Upper lobe of right lung (tissue), 1 donor: ENCODE measurements at places on chromosomes 1 and 21. TPM values are rescaled to one million over a fixed set of nuclear protein-coding genes. Genes with fewer than 3 reads are reported as not detected.

Gene TMPRSS15
- not detected for total RNA-seq

Gene SELENBP1
- total RNA-seq: 321 TPM

Gene IFNLR1
- total RNA-seq: 11.1 TPM

Gene HEATR1
- 23.6 TPM for total RNA-seq

Gene DNAJC11
- 37.6 TPM for total RNA-seq

Gene PRAMEF7
- total RNA-seq: not detected

Gene SUSD4
- total RNA-seq: 2.2 TPM

Gene CHI3L1
- total RNA-seq: 85.1 TPM

Gene USP1
- total RNA-seq: 23.8 TPM

Gene PSMA5
- 67.8 TPM for total RNA-seq

- no peak for DNase-seq
These were observed 67.0 kb upstream of the SSX2IP start for GRCh38 chr1:84757301-84757700.

GRCh38 chr1:27882543-27882903 lies 10.2 kb downstream of the THEMIS2 start:
- DNase-seq: peak; percentile 46

DNA sequence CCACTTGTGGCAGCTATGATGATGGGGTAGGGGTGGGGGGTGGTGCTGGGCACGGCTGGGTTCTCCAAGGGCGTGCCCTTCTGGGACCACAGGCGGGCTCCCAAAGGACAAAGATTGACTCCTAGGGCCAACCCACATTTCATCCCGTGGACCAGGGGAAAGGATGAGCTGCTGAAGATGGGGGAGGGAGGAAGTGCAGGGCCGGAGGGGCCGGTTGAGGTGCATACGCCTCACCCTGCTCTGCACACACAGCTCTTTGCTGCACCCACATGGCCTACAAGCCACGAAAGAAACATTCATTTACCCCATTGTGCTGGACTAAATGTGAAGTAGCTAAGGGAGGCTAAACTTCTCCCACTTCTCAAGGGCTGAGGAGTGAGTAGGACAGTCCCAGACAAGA lies 34.2 kb upstream of the GNPAT start:
- no peak for DNase-seq

GRCh38 chr1:112672009-112672408 lies 2.5 kb upstream of the MOV10 start:
- no peak for DNase-seq

- DNase-seq: no peak
These were observed 6.8 kb upstream of the DYNLT5 start for GRCh38 chr1:66745451-66745850.

DNA sequence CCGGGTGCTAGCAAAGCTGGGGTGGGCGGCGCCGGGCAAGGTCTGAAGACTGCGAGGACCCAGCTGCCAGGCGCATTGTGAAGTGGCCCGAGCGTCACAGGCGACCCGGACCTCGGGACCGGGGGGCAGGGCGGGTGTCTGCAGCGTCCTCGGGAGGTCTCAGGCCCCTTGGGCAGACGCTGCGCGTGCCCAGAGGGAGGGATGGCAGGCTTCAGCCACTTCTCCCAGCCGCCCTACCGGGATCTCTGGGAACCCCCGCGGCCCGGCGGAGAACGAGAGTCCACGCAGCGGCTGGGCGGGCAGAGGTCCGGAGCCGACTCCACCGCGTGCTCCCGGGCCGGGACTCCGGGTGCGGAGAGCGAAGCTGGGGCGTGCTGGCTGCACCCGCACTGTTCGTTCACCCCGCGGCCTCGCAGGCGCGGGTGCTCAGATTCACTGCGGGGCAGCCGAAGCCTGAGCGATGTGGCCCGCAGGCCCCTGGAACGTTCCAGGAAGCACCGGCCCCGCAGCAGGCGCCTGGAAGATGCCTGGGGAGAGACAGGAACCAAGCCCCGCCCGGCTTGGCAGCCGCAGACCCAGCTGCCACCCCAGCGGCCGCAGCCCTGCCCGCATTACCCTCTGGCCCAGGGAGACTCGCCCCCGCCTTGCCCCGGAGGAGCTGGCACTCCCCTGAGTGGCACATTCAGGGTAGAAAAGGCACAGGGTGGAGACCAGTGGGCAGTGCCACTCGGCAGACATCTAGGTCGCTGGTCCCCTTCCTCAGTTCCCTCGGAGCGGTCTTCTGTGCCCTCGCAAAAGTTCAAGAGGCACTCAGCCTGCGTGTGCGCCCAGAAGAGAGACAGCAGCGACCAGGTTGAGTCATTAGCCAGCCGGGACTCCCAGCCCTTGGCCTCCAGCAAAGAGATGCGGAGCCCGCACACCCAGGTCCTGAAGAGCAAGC lies at the start of gene CCDC185:
Gene CCDC185 (plus strand): TSS at position 141 of the 940 bp plus-strand sequence. CDS start 61 bp downstream, at position 202.
- peak; percentile 70 for DNase-seq

- DNase-seq: no peak
These were observed 81.3 kb upstream of the KAZN start for GRCh38 chr1:14516974-14517840.

GRCh38 chr1:1990222-1990621 lies 13.4 kb downstream of the CFAP74 start:
- no peak for DNase-seq

- no peak for DNase-seq
These were observed 74.3 kb upstream of the EDN2 start for GRCh38 chr1:41558761-41559171.

DNA sequence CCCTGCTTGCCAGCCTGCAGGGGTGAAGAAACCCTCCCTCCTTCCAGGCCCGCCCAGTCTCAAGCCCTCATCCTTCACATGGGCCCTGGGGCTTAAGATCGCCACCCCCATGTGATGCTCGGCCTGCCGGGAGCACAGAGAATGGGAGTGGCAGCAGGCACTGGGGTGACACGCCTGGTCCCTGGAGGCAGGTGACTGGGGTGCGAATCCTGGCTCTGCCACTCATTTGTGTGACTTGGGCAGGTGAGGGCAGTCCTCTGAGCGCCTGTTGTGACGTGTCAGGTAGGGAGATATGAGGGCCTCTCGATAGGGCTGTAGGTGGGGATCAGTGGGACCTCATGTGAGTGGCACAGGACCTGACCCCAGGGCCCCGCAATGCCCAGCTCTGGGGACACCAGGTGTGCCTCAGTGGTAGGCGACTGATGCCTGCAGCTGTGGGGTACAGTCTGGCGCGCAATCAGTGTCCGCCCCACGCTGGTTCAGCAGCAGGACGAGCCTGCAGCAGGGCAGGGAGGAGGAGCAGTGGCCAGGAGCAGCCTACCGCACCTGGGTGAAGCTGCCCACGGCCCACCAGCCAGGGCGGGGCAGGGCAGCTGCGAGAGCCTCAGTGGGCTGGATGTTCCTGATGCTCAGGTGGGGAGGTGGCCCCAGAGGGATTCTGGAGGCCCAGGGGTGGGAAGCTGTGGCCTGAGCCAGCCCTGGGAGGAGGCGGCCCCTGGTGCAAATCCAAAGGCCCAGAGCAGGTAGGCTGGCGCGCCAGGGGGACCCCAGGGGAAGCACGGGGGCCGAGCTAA lies 6.2 kb downstream of the SH2D5 start:
- DNase-seq: peak; percentile 59

GRCh38 chr1:30816211-30817076 lies 58.9 kb upstream of the LAPTM5 start:
- no peak for DNase-seq

DNA sequence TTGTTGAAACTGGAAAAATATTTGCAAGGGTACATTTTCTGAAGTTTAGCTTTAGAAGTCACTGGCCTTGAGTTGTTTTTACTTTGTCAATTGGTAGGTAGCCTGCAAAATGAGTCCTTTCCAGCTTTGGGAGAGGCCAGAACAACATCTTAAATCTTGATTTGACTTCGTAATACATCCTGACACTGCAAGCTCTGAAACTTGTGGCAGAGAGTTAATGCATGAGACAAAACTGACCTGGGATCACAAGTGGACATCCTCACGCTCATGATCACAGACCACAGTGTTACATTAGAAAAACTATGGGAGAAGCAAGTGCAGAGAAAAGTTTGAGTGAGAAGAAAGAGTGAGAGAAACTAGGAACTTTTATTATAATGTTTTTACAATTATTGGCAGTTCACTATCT lies 550.9 kb downstream of the USP25 start:
- DNase-seq: no peak

DNA sequence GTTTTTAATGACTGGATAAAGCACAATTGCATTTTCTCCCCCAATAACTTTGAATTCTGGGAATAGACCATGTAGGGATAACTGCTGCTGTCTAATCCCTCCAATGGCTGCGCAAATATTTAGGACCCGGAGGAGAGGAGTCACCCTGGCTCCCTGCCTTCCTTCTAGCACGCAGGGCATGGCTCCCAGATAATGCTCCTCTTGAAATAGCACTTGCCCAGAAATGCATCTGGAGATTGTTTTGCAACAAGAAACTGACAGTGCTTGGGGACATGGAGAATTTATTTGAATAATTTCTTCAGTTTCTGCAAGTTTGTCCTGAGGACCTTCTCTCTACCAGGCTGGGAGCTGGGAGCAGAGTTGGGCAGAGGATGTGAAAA lies 83.5 kb downstream of the MAN1C1 start:
- no peak for DNase-seq

DNA sequence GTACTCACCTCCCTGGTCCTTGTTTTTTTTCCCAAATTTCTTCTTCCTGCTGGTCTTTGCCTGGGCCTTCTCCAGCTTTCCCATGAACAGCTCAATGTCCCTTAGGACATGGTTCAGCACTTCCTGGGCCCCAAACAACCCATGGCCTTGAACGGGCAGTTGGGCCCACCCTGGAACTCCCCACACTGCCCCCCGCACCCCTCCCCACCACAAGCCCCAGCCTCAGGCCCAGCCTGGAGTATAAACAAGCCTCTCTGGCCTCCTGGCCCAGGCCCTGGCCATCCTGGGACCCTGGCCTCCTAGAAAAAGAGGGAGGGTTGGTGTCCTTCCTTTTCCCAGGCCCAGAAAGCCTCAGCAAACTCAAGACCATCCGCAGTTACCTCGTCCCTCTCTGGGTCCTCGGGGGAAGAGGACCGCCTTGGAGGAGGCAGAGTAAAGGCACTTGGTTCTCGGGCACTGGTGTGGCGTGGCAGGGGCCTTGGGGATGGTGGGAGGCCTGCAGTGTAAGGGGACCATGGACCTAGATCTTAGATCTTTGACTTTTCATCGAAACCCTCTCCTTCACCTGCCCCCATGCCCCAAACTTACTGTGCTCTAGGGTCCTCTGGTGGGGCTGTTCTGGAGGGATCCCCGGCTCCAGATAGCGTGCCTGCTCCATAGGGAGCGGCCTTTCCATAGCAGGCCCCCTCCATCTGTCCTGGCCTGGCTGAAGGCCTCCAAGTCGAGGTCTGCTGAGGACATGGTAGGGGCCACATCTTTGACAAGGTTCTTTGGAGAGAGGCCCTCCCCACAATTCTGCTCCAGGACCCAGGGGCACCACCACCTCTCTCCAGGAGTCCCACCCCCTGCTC lies 5.6 kb downstream of the EPS8L3 start:
- DNase-seq: peak; percentile 45

DNA sequence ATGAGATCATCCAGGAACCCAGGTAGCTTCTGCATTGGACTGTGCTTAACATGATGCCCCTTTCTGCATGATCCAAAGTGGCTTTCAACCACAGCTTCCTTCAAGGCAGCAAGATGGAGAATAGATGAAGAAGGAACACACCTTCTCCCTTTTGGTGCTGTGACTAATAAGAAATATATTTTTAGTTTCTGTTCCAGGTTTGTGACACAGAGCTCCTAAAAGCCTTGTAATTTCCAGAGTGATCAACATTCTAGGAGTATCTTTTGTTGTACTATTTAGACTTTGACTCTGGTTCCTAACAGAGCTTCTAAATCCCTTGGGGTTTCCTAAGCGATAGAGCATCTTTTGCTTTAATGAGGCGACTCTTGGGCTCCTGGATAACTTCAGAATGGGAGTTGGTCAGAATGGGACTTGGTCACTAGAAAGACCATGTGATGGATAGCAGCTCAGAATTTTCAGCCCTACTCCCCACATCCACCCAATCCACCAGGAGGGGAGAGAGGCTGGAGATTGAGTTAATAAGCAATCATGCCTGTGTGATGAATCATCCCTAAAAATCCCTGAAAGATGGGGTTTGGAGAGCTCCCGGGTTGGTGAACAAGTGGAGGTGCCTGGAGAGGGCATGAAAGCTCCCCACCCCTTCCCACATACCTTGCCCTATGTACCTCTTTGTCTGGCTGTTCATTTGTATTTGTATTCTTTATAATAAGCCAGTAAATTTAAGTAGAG lies 134.8 kb downstream of the FGGY start:
- DNase-seq: no peak

DNA sequence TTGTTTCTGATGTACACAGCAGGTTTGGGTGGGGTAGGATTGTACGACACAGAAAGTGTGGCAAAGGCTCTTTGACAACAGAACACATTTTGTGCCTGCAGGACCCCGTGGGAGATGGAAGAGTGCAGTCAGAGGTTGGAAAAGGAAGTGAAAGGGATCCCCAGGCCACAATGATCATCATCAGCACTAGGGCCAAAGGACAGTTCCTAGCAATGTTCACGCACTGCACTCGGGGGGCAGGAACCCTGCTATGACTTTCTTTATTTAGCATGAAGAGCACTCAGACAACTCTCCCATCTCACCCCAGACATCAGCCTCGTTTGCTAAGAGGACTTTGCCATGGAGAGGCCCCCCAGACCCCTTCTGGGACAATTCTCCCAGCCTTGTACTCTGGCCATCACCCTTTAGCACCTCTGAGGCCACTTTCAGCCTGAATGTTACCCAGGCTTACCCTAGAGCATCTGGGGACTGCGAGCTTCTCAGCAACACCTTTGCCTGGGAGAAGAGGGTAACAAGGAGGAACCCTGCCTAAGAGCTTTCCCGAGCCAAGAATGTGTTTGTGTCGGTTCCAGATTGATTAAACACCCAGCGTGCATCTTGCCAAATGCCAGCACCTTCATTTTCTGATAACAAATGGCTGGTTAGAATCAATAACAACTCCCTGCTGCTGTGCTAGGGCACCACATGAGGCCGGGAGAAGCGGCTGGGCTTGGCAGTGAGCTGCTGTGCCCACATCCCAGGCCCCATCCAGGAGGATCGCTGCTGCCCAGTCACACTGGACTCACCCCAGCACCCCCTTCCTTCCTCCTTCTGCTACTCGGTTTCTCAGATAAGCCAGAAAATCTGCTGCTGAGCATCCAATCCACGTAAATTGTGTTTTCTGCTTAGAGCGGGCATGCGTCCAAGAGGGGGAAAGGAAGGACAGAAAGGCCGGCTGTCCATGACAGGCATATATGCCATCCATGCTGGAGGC lies 633.1 kb downstream of the AJAP1 start:
- DNase-seq: no peak

DNA sequence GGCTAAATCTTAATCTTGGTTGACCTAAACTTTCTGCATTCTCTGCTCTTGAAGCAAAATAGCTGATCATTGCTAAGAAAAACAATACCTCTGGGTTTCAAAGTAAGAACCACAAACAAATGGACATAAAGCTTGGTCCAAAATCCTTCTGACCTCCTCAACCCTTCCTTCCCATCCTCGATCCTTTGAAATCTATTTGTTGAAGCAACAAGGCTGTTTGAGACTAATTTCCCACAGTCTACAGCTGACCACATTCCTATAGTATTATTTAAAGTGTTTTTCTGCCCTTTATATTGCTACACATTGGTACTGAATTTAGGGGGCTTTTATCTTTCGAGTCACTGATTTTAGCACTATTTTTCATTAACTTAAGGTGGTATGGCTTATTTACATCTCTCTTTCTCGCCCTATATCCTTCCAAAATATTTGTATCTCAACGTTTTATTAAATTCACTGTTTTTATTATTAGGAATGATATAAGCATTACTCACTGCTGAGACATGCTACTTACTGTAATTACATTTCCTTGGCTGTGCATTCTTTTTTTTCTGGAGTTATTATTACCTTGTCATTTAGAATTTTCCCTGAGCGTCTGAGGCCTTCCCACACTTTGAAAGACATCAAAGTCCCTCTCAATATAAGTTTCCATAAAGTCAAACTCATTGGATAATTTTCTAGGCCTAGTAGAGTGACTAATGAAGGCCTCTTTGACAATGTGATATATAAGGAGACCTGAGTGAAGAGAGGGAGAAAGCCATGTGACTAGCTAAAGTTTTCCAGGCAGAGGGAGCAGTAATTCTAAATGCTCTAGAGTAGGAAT lies 73.9 kb downstream of the RAB3GAP2 start:
- DNase-seq: no peak
